ENCODE measurements at places on chromosomes 7 and 10.

- DNase-seq, result no peak
Measured at GRCh38 chr7:116432527-116432916, 67.0 kb upstream of the CAV2 start.

- no peak for DNase-seq
Measured at GRCh38 chr7:5183155-5183554, 6.9 kb upstream of the WIPI2 start.

DNA sequence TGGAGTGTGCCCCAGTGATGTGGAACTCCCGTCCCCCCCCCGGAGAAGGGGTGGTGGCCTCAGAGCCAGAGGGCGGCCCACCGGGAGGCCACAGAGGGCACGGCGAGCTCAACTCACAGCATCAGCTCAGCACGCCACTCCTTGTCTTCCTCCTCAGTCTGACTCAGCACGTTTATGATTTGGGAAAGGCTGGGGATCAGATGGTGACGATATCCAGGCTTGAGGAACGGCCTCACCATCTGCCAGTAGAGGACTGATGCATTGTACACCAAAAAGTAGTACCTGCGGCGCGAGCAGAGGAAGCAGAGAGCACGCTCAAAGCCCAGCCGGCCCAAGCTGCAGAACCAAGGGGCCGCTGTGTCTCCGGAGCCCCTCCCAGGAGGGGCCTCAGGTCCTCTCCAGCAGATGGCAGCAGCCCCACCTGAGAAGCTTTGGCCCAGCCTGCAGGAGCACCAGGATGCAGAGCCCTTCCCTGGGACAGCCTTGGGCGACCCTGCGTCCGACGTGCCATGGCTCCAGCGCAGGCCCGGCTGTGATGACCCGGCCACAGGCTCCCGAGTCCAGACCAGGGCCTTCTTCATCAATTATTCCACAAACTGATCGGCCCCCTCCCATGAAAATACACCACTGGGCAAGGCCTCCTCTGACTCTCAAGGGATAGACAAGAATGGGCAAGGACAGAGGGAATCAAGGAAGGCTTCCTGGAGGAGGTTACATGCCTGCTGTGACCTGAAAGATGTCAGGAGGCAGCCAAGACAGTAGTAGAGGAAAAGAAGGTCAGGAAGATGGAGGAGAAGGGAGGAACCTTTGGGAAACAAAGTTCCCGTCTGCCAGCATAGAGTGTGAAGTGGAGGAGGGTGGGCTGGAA is 3.7 kb downstream of the CFAP46 start:
- DNase-seq, result no peak

- no peak for DNase-seq
Measured at GRCh38 chr10:4279655-4280054, 494.6 kb upstream of the KLF6 start.

Measured in stimulated activated CD4-positive, alpha-beta T cell treated with anti-CD3 and anti-CD28 coated beads, Interleukin-1b, Interleukin-23, amount 100 ng/mL, for 48 hours (primary cell).